Fibroblast of villous mesenchyme (primary cell): ENCODE measurements at places on chromosomes 4 and X.

DNA sequence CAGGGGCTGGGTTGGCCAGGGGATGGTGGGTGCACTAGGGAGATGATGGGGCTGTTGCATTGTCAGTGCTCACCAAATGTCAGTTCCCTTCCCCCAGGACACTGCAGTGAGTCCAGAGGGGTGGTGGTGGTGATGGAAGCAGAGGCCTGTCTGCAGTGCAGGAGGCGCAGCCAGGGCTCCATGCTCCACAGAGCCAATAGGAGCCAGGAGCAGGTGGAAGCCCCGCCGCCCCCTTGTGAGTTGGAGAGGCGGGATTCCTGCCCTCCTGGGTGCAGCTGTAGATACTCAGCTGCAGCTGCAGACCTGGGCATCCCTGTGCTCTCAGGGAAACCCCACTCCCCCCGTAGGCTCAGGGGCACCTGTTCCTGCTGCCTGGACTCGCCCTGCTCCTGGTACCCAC is 284.7 kb downstream of the EVC2 start:
- no peak for DNase-seq

GRCh38 chrX:21657318-21658151 is 595 bp downstream of the KLHL34 start:
- DNase-seq: no peak

GRCh38 chr4:81471298-81471587 is 464 bp downstream of the RASGEF1B start:
- DNase-seq: no peak

DNA sequence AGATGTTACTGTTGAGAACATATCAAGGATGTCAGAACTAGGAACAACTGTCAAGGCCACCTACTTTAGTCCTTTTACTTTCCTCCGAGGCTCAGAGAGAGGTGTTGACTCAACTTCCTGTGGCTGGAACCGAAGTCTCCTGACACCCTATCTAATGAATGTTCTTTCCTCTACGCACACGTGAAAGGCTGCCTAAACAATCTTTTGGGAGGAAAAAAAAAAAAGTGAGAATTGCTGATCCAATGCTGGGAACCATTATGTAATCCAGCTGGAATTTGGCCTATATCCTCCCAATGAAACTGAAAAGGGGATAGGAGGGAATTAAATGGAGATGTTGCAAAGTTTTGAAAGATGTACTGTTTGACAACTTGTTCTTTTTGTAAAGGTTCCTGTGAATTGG is 8.3 kb upstream of the MAP7D3 start:
- peak; percentile 73 for DNase-seq

DNA sequence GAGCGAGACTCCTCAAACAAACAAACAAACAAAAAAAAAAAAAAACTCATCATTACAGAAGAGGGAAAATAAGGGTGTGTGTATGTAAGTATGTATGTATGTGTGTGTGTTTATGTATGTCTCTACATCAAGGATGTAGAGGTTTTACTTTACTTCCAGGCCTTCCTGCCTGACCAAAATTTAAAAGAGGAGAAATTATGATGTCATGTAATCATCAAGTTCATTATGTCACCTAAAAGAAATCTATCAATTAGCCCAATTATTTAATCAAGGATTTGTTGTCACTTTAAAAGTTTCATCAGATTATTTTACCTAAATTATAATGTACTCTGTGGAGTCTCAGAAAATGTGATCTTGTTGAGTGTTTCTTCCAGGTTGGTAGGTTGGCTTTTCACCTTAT is 21.6 kb downstream of the GUCY1A1 start:
- DNase-seq: no peak

- no peak for DNase-seq
Observed at GRCh38 chr4:76562836-76563453, 127.9 kb downstream of the SHROOM3 start.

DNA sequence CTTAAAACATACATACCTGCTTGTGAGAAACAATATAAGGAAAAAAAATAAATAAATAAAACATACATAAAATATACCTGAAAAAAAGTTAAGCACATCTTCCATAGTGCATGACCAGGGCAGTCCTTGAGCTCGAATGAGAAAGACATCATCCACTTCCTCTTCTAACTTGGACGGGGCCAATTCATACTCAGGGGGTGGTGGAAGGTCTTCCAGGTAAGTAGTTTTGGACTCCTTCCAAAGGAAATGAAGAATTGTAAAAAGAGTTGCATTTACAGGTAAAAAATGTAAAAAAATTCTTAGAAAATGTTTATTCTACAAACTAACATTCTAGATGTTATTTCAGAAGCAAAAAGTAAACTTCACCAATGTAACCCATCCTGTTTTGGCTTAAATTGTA is 3.6 kb downstream of the GRSF1 start:
- no peak for DNase-seq

GRCh38 chr4:90128961-90129495 is 1.8 kb downstream of the CCSER1 start:
- no peak for DNase-seq

- DNase-seq: no peak
Observed at GRCh38 chrX:43350935-43351334, 305.2 kb upstream of the MAOA start.

DNA sequence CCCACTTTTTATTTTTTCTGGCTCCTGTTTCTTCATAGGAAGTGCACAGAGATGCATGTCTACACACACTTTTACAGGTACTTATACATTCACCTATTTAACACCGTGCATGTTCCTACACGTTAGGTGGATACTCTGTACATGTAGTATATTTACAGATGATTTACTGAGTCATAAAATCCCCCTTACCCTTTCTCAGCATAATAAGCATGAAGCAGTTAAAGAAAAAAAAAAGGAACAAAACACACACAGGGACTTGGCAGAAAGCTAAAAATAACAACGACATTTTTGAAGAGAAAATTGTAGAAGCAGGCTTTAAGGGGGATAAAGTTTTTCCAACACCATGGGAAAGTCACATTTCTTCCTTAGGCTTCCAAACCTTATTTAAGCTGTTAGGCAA is 96.4 kb upstream of the IQCM start:
- DNase-seq: no peak
